ENCODE measurements at places on chromosomes 13 and 19.

DNA sequence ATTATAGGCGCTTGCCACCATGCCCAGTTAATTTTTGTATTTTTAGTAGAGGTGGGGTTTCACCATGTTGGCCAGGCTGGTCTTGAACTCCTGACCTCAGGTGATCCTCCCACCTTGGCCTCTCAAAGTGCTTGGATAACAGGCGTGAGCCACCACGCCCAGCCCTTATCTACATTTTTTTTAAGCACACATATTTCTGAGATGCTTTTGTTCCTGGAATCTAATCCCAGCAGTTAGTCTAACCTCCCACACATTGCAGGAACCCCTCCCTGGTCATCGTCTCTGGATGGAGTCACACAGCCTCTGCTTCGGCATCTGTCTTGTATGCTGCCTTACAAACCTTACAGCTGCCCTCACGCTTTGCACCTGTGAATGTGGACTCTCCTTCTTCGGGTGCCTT, 15.1 kb upstream of the KATNAL1 start:
- no peak for DNase-seq

DNA sequence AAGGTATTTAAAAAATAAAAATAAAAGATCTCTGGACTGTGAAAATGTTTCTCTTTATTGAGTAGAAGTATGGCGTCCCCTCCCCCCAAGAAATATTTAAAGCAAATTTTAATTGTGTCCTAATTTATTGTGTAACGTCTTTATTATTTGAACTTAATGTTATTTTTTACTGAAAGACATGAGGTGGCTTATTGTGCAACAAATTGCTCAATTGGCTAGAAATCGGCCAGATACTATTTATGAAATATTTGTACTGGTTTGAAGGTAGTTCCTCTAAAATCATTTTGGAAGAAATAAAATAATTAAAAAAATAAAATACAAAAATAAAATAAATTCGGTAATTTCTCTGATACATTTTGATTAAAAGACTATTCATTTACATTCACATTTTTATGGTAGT, 162.3 kb downstream of the DACH1 start:
- DNase-seq: no peak

DNA sequence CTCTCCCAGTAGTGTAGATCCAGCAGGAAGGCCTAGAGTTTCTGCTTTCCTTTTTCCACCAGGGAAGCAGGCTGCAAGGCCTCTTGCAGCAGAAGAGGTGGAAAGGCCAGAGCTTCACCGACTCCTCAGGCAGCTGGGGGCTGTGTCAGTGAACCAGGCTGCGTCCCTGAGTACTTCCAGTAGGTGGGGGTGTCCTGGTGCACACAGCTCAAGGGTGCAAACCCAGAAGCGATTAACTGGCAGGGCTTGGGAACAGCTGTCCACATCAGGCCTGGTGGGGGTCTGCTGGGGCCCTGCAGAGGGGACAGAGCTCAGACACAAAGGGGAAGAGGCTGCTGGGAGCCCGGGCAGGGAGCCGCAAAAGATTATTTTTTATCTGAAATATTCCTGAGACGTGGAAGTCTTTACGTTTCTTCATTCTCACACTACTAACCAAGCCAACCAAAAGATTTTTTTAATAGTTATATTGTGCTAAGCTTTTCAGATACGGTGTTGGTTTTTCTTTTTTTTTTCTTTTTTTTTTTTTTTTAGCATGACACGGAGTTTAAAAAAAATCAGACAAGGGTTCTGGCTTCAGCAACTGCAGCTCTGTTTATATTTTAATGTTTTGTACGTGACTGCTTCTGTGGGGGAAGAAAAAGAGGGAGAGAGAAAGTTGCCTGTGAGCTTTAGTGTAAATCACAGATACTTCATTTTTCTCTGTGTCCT, 11.0 kb downstream of the TSHZ3 start:
- no peak for DNase-seq

- DNase-seq: no peak
Measured at GRCh38 chr13:97120346-97120745, 101.8 kb upstream of the MBNL2 start.

- no peak for DNase-seq
Measured at GRCh38 chr19:3642987-3643673, 16.5 kb upstream of the CACTIN start.
